HL-60 (cell line): ENCODE measurements at places on chromosomes 12 and 14.
A peak's percentile ranks its signal among the peaks of the same experiment; 100 is the strongest.

DNA sequence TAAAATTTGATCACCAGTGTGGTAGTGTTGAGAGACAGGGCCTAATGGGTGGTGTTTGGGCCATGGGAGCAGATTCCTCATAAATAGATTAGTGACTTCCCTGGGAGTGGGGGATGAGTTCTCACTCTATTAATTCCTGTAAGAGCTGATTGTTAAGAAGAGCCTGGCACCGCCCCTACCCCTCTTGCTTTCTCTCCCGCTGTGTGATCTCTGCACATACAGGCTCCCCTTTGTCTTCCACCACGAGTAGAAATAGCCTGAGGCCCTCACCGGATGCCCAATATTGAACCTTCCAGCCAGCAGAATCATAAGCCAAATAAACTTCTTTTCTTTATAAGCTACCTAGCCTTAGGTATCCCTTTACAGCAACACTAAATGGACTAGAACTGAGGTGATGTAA is 31.9 kb upstream of the CAND1 start:
- no peak for DNase-seq

GRCh38 chr12:31386364-31386777 is 60.4 kb upstream of the SINHCAF start:
- DNase-seq: no peak

- DNase-seq: no peak
Measured at GRCh38 chr12:100445081-100445481, 28.6 kb upstream of the NR1H4 start.

GRCh38 chr12:51970904-51971646 is 19.6 kb downstream of the ACVR1B start:
- DNase-seq: no peak

DNA sequence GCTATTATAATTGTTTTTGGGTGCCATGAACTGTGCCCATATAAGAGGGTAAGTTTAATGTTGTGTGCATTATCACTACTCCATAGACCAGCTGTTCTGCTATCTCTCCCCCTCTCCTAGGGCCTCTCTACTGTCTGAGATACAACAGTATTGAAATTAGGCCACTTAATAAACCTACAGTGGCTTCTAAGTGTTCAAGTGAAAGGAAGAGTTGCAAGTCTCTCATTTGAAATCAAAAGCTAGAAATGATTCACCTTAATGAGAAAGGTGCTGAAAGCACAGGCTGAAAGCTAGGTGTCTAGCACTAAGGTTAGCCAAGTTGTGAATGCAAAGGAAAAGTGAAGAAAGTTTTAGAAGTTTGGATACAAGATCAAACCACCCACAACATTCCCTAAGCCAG is 168.0 kb downstream of the SLC16A7 start:
- DNase-seq: no peak

DNA sequence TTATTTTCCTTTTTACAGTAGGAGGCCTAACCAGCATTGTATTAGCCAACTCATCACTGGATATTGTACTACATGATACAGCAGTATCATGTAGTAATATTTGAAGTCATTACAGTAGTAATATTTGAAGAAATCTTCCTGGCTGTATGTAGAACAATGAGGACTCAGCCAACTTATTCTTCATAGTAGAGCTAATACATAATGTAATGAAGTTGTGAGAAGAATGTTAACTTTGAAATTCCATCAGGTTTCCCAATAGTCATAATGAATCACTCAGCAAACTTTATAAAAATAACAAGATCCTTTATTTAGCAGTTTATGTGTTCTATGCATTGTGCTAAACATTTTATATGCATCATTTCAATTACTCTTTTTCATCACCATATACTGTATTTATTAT is 61.8 kb downstream of the LRRK2 start:
- no peak for DNase-seq

- no peak for DNase-seq
Measured at GRCh38 chr12:38053113-38053512, 263.5 kb upstream of the ALG10B start.

GRCh38 chr12:49137476-49137875 is 6.3 kb upstream of the TUBA1B start:
- no peak for DNase-seq

- DNase-seq: no peak
Measured at GRCh38 chr12:38118632-38119031, 197.9 kb upstream of the ALG10B start.

DNA sequence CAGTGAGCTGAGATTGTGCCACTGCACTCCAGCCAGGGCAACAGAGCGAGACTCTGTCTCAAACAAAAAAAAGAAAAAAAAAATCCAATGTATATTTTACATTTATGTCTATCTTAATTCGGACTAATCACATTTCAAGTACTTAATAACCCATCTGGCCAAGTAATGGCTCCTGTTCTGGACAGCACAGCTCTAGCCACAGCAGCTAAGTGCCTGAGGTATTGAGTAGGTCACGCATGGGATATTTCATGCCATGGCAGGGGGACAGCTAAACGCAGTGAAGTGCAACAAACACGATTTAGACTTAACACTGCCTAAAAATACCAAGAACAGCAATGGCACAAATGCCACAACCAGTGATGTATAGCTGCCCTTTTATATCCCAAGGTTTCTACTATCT is 8.0 kb downstream of the BAZ1A start:
- DNase-seq: no peak

DNA sequence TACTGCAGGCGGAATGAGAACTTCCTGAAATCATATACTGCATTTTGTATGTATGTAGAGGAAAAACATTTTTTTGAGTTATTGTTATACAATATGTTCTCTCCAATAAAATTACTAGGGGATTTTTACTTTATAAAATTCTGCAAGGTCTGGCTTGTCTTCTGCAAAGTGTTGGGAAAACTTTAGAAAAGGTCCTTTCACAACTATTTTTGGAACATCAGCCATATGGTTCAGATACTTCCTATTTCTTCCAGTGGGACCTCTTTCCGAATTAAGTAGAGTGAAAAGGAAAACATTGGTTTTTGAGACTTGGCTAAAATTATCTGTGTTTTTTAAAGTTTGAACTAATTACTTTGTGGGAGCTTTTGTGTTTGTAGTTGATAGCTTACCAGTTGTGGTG is 52.7 kb downstream of the DAAM1 start:
- no peak for DNase-seq

DNA sequence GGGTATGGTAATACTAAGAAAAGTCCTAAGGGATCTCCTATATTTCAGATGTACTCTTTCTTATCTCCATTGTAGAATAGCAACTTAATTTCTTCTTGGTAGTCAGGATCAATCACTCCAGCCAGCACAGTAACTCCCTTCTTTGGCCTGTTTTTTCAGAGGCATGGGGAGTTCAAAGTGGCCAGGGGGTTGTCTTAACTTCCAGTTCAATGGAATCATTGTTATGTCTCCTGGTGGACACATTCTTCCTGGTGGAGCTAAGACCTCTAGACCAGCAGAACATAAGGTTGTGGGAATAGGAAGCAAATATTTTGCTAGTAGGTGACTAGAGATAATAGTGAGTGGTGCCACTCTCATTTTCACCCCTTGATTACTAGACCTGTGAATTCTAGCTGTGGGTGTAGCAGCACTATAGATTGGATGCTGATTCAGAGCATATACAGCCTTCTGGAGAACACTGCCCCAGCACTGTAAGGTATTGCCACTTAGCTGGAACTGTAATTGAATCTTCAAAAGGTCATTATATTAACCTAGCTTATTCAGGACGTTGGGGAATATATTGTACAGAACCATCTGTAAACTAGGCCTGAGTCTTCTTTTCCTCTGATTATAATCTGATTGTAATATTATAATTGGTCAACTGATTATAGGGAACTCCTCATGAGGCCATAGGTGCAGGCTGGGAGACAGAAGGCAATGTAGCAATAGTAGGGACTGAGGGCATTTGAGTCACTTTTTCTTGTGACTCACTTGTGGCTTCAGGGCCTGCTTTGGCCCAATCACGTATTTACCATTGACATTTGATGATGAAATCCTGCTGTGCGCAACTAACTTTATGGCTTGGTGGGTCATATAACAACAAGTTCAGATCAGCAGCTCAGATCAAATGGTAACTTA is 60.2 kb upstream of the ATP2B1 start:
- DNase-seq: peak; percentile 94

GRCh38 chr14:97642631-97643030 is 845.4 kb downstream of the VRK1 start:
- DNase-seq: no peak

GRCh38 chr14:92704036-92704804 is 44.2 kb downstream of the LGMN start:
- peak; percentile 86 for DNase-seq
